ENCODE measurements at places on chromosomes 1 and 21.

GRCh38 chr1:33384040-33384812 lies 46.7 kb downstream of the PHC2 start:
- DNase-seq = no peak

DNA sequence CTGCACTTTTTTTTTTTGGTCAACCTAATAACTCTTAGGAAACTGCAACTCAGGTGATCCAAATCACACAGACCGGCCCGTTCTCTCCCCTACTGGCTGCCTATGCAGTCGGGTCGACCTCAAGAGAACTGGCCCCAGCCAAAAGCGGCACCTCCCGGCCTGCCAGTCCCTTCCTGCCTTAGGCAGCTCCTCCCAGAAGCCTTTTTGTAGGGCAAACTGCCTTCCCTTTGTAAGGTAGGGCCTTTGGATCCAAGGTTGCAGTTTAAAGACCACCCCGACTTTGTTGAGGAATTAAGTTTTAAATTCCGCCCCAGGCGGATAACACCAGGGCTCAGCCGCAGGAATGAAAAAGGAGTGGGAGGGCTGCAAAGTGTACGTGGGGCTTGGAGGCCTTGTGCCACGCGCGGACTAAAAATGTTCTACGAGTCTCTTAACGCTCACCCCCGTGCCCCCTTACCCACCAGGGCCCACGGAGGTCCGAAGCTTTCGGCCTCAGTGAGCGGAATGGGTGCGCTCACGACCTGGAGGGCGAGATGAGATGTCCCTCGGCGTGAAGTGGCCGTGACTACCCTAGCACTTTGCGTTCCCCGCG lies 642 bp upstream of the ST3GAL3 start:
- DNase-seq = no peak

DNA sequence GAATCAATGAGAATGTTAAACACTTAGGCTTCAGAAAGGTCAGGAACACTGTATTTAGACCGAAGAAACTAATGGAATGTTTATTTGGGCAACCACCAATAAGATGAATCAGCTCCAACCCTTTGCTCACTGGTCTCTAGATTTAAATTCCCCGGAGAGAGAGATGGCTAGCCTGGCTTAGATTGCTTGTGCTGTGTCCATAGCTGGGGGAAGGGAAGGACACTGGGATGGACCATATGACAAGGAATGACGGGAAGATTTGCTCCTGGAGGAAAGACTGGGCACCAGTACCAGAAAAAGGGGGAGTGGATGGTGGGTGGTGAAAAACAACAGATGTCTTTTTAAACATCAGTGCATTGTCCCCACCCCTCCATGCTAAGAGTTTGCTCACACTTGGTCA lies 426.6 kb downstream of the DUSP10 start:
- DNase-seq = peak; percentile 57

GRCh38 chr1:25566730-25567341 lies 23.4 kb downstream of the LDLRAP1 start:
- no peak for DNase-seq

DNA sequence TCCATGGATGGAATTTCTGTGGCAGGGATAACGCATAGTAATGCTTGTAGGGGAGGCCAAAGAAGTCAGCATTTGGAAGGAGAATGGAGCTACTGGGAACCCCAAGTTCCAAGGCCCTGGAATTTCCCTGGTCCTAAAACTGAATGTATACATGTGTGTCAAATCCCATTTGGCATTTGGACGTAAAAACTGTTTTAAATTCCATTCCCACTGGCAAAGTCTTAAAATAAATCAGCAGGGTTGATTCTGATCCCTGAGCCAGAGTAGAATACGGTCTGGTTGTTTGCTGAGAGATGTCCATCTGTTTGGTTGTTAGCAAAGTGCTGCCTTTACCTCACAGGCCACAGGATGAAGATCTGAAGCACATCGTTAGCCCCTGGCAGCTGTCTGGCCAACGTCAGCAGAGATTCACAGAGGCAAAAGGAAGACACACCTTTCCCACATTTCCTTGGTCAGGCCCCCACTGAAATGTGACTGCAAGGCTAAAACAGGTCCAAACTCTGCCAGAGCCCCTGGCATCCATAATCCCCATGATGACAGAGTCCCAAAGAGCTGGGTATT lies 62.2 kb downstream of the GORAB start:
- no peak for DNase-seq

DNA sequence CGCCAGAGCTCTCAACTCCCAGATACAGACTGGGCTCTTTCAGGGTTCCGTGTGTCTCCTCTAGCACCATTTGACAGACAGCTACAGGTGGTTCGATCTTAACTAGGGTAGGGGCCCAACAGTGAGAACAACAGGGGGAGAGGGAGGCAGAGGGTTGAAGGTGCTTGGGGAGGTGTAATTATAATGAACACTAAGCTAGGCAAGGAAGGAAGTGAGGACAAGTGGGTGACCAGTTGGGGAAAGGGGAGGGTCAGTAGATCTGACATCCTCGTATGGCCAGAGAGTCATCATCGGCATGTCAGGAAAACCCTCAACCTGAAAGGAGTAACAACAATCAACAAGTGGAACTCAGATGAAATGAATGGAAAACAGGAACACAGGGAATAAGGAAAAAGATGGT lies 22.8 kb downstream of the GLIS1 start:
- DNase-seq = no peak

- DNase-seq = no peak
These were observed 14.5 kb downstream of the KRTAP10-1 start for GRCh38 chr21:44525391-44526095.
